ENCODE measurements at places on chromosomes 4 and X.

DNA sequence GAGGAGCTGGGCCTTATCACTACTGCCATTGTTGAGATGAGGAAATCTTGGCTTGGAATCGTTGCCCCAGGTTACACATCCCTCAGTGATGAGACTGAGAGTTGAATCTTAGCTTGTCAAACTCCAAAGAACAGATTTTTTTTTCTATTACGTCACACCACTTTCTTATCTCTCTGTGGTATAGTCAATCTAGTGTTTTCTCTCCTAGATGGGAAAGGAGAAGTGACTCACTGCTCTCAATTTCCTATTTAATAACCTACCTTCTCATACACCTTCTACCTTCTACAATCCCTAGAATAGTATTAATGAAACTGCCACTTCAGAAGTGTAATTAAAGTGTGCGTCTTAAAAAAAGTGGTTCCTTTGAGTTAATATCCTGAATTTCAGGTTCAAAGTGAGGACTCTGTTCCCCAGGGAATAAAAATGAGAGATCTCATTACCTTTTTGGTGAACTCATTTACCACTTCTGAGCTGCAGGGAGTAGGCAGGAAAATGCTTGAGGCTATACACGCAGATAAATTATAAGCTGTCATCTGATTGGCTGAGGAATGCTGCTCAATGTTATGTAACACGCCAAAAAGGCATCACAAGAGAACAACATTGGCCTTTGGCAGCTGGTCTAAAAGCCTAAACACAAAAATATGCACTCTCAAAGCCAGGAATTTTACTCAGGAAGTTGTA is 59.3 kb downstream of the MAD2L1 start:
- DNase-seq = no peak

DNA sequence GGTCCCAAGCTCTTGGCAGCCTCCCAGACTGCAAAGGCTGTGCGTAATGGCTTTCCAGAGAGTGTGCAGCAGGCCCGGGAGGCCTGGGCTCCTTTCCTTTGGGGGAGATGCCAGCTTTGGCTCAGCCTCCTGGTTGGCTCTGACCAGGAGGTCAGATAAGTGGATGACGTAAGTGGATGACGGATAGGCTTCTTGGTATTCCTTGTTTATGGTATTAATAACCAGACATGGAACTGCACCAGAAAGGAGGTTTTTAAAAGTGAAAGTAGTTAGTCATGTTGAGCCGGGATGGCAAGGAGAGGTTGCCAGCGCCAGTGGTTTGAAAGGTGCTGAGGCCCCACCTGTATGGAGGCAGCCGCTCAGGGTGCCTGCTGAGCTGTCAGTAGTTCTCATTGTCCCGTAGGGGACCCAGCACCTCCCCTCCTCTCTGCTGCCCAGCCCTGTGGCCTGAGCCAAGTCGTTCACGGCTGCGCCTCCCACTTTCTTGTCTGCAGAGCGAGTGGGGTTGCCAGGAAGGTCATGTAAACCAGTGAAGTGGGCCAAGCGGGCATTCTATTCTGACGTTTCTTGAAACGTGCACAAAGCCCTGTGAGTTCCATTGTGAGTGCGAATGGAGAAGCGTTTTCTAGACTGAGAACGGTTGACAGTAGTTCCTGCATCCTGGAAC is 28.7 kb upstream of the STOX2 start:
- no peak for DNase-seq

DNA sequence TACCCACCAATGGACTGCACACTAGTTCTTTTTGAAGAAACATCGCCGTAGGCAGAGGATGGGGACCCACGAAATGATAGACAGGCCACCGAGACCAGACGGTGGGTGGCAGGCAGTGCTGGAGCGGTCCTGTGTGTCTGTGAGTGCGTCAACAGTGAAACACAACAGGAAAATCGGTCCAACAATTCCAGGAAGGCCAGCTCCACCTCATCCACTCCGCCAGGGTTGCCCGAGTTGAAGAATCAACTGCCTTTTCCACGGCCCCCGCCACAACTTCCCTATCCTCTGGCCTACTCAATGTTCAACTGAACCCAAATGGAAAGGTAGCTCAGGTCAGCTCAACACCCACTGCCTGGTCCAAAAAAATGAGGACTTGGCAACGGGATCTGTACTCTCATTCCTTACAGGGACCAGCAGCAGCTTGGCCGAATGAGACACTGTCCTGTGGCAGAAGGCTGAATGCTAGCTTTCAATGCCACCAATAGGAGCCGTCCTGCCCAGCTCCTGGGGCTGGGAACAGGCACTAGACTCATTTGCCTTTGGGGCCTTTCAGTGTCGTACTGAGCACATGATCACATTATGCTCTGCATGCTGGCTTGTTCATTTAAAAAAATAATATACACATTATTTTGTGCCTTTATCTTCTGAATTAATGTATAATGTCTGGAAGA is 43.5 kb downstream of the MID1 start:
- no peak for DNase-seq

GRCh38 chrX:42538405-42538804 is 239.6 kb downstream of the PPP1R2C start:
- no peak for DNase-seq

DNA sequence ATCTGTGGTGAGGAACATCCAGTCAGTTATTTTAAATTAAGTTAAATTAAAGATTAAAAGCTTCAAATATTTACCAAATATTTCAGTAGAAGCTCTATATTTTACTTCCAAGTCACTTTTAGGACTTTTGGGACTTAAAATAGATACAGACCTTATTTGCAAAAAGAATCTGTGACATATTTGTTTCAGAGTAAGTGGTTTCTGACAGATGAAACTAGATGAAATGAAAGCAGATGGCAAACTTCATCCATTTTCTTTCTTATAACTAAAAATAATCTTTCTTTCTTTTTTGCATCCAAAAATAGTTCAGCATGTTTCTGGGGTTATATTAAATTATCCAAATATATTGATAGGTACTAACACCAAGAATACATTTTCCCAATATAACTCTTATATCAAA is 6.6 kb upstream of the UTP3 start:
- no peak for DNase-seq

DNA sequence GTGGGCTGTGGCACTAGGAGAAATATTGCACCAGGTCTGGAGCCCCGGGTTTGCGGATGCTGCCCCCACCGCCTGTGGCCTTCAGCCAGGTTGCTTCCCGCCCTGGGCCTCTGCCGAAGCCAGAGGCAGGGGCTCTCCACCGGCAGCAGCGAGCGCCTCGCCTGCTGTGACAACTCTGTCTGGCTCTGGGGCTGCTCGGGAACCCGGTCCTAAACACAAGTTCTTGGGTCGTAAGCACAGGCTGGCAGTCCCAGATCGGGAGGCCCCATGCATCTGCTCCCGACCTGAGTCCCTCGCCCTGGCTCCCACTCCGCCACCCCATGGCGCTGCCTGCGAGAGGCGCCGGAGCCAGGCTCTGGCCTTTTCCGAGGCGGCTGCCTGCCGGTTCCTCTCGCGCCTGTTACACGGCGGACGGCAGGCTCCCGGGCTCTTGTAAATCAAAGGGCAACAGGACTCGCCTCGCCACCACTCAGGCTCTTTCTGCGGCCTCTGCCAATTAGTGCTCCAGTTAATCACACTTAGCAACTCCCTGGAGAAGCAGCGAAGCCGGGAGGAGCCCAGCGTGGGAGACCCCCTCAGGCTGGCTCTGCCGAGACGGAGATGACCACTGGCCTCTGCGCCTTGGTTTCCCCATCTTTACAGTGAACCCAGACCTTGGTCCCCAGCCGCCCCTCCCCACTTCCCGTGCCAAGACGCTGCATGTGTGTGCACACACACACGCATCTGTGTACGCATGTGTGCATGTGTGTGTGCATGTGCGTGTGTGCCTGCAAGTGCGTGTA is 109.2 kb downstream of the DCTD start:
- DNase-seq = no peak

DNA sequence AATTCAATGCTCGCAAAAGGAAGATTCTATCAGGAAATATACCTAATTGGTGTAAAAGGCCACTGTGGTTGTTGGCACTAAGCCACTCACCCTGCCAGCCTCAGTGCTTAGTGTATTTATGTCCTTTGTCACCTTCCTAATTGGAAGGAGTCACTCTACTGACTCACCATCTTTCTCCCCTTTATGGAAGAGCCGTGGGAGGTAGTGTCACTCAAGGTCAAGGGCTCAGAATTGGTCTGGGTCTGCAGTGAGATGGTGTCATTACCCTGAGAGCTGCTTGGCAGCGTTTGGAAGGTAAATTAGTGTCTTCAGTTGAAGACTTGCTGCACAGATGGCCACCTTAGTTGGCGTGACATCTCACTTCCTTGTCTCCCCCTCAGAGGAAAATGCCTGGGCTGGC is 41.7 kb upstream of the CDKN2AIP start:
- no peak for DNase-seq

DNA sequence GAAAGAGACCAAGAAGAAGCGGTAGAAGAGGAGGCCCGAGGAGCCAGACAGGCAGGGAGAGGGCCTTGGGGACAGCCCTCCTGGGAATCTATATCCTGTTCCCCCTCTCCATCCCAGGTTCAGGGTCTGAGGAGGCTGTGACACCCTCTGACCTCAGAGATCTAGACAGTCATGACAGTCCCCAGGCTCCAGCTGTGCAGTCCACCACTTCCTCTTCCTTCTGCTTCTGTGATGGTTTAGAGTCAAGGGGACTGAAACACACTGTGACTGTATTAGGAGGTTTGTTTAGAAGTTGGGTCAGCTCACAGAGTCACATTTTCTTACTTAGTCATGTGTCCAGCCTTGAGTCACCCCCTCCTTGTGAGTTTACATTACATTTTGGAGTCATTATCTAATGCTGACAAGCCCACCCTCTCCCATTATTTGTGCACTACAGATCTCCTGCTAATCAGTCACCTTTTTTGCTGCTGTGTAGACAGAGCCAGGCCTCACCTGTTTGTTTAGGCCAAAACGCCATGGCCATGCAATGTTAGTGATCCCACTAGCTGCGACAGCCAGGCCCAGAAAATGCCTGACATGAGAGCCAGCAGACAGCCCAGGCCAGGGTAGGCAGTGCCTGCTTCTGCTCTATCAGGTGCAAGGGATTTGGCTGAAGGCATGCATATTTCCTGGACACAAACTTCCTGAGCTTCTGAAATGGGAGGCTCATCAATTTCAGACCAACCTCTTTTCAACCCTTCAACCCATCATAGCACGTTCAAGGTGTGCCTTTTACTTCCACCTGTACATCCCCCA is 26.0 kb downstream of the MANBA start:
- DNase-seq = no peak

GRCh38 chr4:75989846-75990528 is 758 bp downstream of the SDAD1 start:
- DNase-seq = no peak

- DNase-seq = no peak
Observed at GRCh38 chr4:180828455-180829018, 1414.7 kb upstream of the TENM3 start.

DNA sequence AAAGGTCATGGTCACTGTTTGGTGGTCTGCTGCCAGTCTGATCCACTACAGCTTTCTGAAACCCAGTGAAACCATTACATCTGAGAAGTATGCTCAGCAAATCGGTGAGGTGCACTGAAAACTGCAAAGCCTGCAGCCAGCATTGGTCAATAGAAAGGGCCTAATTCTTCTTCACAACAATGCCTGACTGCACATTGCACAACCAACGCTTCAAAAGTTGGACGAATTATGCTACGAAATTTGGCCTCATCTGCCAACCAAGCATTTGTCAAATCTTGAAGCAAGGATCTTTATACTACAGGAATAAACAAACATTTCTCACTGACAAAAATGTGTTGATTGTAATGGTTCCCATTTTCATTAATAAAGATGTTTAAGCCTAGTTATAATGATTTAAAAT is 90.4 kb downstream of the EIF4E start:
- DNase-seq = no peak

DNA sequence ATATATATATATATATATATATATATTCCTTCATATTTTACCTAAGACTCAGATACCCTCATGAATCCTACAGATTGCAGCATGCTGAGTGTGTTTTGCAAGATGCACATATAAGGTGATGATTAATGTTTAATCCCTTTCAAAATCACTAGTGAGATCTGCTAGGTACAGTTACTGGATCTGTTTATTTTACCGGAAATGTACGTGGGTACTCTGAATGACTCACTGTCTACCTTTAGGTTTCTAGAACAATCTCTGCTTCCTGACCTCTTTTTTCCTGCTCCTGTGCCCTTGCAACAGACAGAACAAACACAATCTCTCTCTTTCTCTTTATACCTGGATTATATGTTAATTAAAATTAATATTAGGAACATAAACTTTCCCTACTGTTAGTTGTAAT is 379.6 kb downstream of the FAM133A start:
- DNase-seq = no peak

- no peak for DNase-seq
Observed at GRCh38 chr4:12146339-12146738, 717.6 kb upstream of the HS3ST1 start.

DNA sequence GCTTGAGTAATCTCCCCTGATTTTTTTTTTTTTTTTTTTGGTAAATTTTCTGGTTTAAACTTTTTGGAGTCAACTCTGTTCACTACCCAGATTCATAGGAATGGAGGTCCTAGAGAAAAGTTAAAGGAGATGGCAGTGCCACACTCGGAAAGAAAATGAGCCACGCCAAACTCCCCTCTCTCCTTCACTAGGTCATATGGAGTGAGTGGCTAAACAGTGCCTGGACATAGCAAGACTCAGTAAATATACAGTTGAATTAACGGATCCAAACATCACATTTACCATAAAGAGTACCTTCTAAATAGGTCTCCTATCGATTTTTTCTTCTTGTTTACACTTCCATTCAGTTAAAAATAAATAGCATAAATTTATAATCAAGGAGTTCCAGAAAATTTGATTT is 13.6 kb upstream of the AMTN start:
- DNase-seq = no peak

DNA sequence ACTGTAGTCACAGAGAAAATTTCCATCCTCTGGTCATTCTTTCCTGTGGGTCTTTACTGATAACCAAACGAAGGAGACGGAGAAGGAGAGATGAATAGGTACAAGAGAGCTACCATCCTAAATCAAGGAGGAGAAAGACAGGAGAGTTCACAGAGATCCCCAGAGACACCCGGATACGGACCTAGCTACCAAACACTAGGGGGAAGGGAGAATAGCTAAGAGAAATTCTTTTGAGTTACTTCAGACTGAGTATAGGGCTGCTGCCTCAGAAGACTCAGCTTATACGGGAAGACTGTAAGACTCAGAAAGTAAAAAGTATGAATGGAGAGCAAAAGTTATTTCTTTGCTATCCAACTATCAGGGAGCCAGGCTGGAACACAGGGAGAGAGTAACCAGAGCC is 572.1 kb downstream of the C4orf33 start:
- DNase-seq = no peak

GRCh38 chr4:120083152-120083551 is 16.5 kb upstream of the MAD2L1 start:
- DNase-seq = no peak

DNA sequence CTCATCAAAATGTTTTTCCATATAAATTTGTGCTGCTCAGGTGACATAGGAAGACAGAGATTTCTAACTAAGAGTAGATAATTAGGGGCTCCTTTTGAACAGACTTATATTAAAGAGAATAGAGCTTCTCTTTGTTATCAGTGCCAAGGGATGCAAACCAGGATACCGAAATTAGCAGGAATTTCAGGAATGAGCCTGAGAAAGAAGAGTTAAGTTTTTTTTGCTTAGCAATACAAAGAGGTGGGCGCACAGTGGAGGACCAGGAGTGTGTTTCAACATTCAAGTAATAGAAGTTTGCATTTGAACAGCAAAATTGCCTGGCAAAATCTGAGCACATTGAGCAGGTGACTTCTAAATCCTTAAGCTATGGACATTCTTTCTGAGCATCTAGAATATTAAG is 541.3 kb downstream of the GBA3 start:
- DNase-seq = no peak
